Activated CD4-positive, alpha-beta T cell treated with anti-CD3 and anti-CD28 coated beads, Interleukin-2, Interleukin-6, amounts not matched to agents 100 ng/mL and 50 ng/mL, durations not matched to agents 16 hours and 8 hours (primary cell): ENCODE measurements at places on chromosomes 4 and X.

DNA sequence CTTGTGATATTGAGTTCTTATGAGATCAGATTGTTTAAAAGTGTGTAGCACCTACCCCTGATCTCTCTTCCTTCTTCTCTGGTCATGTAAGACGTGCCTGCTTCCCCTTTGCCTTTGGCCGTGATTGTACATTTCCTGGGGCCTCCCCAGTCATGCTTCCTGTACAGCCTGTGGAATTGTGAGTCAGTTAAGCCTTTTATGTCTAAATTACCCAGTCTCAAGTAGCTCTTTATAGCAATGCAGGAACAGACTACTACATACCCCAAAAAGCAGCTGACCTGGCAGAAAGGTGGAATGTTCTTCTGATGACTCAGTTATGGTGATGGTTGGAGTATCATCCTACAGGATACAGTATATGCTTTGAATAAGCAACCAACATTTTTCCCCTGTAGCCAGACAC lies 11.4 kb upstream of the MCUB start:
- peak; percentile 27 for DNase-seq

- no peak for DNase-seq
Observed at GRCh38 chr4:87579478-87579877, 28.9 kb upstream of the DSPP start.

GRCh38 chr4:73860181-73860580 lies 7.1 kb downstream of the PF4V1 start:
- DNase-seq, result no peak

GRCh38 chrX:96211953-96212352 lies 472.7 kb upstream of the DIAPH2 start:
- DNase-seq, result no peak

GRCh38 chr4:104294811-104295210 lies 199.9 kb downstream of the CXXC4 start:
- no peak for DNase-seq

GRCh38 chr4:26858947-26859401 lies 1.7 kb upstream of the STIM2 start:
- no peak for DNase-seq

DNA sequence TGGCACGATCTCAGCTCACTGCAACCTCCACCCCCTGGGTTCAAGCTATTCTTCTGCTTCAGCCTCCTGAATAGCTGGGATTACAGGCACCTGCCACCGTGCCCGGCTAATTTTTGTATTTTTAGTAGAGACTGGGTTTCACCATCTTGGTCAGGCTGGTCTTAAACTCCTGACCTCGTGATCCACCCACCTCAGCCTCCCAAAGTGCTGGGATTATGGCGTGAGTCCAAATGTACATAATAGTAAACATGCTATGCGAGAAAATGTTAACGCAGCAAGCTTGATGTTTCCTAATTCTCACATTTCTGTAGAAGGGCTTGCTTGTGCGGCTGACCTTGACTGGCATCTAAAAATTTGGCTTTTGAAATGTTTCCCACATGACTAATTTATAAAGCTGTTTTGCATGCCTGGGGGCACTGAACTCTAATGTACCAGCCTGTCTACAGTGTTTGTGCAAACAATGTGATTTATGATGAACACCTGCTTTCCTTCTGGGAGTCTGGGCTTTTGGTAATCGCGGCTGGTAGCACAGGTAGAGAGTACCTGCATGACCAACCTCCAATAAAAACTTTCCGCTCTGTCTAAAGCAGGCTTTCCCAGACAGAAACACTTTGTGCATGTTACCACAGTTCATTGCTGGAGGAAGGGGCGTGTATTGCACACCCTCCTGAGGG lies 216.8 kb downstream of the IL15 start:
- no peak for DNase-seq

DNA sequence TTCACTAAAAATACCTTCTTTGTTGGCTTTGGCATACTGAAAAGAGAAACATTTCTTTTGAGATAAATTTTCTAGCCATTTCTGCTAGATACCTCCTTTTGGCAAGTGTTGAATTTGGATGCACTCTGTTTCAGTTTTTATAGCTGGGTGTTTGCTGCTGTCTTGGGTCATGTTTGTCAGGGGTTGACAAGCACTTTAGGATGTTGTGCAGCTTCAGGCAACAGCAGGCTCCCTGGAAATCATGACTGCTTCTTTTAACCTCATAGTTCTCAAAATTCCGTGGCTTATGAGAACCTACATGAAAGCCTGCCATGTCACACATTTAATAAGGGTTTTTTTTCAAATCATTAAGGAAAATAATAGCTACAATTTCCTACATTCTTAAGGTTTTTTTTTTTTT lies 36.7 kb downstream of the CCSER1 start:
- no peak for DNase-seq

GRCh38 chr4:60683973-60684372 lies 516.2 kb upstream of the ADGRL3 start:
- DNase-seq, result no peak

DNA sequence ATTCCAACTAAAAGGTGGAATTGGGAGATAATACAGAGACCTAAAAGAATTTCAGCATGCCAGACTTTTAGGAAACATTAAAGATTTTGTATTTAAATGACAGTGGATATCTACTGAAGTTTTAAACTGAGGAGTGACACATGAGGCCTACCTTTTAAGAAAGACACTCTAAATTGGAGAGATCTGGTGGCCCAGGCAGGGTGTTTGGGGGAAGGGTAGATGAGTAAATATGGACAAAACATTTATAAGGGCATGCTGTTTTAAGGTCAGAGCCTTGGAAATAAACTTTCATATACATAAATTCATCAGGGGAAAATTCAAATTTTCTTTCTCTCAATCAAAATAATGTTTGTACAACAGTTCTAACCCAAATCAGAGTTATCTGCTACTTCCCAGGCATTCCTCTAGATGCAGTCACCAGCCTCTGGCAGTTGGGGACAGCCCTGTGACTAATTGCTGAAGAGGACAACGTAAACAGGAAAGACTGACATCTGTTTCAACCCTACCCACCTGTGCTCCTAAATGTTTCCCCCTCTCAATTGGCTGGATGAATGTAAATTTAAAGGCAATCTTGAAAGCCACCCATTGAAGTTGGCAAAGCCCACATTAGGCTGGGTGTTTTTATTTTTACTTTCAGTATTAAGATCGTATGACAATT lies 1646.9 kb upstream of the ADGRL3 start:
- DNase-seq, result peak; percentile 24

DNA sequence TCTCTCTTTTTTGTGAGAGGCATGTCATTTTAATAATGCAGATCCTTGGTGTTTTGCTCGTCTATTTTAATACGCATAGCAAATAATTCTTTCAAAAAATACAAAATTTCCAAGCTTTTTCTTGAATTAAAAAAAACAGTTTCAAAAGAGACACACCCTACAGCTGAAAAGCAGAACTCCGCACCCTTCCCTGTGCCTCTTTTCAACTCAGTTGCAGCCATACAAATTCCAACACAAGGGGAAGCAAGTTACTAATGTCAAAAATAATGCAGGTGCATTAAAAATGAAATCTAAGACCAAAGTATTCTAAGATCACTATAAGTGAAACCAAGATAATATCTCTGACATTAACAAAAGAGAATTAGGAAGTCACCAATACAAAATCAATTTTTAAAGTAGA lies 66.6 kb downstream of the NR3C2 start:
- no peak for DNase-seq

DNA sequence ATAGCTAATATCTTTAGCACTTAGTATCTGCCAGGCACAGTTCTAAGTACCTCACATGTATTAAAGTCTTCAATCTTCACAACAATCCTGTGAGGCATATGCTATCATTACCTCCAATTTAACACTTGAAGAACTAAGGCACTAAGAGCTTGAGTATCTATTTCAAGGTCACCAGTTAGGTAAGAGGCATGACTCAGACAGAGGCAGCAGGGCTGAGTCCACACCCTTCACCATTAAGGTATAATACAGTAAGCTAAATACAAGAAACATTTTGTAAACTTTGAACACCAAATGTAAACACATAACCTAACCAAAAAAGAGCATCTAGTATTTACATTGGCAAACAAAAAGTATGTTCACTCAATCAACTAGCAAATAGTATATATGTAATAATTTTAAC lies 1410.9 kb downstream of the PCDH18 start:
- no peak for DNase-seq

DNA sequence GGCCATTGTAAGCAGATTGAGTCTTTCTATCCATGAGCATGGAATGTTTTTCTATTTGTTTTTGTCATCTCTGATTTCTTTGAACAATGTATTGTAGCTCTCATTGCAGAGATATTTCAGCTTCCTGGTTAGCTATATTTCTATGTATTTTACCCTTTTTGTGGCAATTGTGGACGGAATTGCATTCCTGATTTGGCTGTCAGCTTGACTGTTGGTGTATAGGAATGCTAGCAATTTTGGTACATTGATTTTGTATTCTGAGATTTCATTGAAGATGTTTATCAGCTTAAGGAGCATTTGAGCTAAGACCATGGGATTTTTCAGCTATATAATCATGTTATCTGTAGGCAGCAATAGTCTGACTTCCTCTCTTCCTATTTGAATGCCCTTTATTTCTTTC lies 154.6 kb downstream of the GUCY2F start:
- no peak for DNase-seq

DNA sequence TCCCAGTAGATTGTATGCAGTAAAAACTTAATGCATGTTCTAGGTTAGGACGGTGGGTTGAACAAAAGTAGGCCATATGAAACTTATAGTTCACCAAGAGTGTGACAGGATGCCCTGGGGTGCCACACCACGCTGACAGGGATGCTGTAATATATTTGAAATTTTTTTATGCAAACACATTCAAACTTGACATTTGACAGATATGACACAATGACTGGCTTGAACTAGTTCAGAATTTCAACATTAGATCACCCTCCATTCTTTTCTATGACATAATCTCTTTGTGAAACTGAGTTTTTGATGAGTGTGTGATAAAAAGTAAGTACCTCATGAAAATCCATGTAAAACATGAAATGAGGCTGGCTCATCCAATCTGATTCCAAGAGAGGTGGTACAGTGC lies 198.4 kb downstream of the PALLD start:
- no peak for DNase-seq

- peak; percentile 15 for DNase-seq
Observed at GRCh38 chr4:122963216-122963615, 40.8 kb upstream of the NUDT6 start.

DNA sequence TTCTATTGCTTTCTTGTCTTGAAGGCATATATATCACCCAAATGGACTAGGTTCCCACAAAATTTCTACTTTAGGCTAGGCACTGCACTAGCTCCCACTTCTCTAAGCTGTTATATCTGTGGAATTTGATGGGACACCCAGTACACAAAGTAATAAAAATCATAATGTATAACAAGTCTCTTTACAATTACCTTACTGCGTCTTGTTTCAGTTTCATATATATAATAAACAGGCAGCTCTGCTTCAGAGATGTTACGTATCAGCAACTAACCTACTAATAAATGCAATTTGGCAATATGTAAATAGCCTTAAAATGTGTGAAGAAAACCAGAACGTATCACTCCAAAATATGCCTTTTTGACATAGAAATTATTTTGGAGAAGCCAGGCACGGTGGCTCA lies 42.0 kb upstream of the UGDH start:
- no peak for DNase-seq

GRCh38 chr4:150717952-150718351 lies 136.0 kb downstream of the MAB21L2 start:
- no peak for DNase-seq

- peak; percentile 16 for DNase-seq
Observed at GRCh38 chr4:113474017-113474416, 287.5 kb downstream of the CAMK2D start.

- no peak for DNase-seq
Observed at GRCh38 chrX:72568406-72569092, 4.1 kb downstream of the HDAC8 start.

GRCh38 chrX:110167952-110168451 lies 149.9 kb downstream of the AMMECR1 start:
- DNase-seq, result peak; percentile 60

DNA sequence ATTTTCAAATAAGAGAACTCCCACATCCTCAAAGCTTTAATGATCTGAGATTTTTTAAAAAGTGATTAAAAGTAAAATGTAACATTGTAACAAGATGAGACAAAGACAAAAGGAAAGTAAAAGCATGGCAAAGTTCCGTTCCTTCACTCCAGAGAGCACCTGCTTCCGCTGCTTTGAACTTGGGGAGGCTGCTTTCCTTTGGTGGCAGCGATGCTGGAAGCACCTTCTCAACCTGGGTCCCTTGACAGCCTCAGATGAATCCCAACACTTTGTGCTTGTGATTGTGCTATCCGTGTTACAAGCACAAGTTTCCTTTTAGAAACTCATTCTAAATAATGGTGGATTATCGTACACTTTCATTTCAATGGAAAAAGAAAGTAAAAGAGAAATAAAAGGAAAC lies 59.7 kb downstream of the HADH start:
- peak; percentile 46 for DNase-seq

DNA sequence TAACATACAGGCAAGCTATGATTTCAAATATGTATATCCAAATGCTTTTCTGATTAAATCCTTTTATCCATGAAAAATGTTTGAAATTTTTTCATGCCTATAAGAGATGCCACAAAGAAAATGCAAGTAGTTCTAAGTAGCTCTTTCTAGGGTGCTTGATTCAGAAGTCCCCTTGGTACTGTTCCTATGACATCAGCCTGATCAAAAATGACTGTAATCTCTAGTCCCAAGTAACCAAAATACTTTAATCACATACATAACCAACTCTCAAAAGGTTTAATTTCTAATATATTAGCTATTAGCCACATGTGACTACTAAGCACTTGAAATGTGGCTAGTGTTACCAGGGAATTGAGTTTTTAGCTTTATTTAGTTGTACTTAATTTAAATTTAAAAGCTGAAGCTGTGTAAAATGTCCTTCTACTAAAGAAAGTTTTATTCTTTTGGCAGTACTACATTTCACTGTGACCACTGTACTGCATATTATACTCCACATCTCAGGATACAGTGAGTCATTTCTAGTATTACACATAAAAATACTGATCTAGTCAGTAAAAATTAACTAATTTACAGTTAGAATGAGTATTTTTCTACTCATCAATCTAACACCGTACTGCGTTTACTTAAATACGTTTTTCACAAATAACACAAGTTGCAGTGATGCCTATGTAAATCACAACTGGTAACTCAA lies 33.9 kb downstream of the FBXW7 start:
- no peak for DNase-seq

- no peak for DNase-seq
Observed at GRCh38 chr4:64200001-64200555, 209.2 kb downstream of the TECRL start.

DNA sequence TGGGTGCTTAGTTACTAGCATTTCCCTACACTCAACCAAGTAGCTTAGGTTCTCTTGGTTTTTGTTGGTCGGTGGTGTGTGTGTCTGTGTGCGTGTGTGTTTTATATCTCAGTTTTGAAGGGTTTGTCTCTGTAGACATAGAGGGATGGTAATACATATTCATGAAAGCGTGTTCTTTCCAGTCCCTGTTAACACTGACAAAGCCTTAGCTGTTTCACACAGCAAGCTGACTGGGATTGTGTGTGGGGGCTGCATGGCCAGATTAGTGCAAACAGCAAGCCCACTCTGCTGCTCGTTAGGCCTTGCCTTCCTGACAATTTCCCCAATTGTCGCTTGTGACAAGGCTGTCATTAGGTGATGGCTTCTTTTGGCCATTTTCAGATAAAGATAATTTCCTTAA lies 43.9 kb downstream of the ALPK1 start:
- DNase-seq, result no peak

GRCh38 chrX:13689741-13690211 lies 848 bp downstream of the RAB9A start:
- DNase-seq, result no peak
